Hepatic stellate cell (primary cell): ENCODE measurements at places on chromosomes 2 and 18.

DNA sequence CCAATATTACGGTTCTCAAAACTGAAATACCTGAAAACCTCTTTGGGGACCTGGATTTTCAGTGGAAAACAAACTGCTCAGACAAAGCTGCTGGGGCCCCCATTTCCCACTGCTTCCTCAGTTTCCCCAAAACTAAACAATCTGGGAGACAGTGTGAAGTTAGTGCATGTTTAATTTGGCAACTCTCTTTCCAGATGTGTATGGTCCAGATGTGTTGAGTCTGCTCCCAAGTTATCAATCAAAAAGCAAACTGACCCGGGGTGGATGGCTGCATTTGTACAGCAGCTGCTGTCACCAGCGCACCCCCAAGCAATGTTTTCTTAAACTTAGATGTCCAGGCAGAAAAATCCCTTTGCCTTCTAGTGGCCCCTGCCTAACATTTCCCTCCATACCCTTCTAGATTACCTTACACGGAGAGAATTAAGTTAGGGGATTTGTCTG, 136.9 kb downstream of the COPS8 start:
- DNase-seq = no peak

GRCh38 chr2:190663839-190664238, 15.0 kb downstream of the NAB1 start:
- DNase-seq = no peak

DNA sequence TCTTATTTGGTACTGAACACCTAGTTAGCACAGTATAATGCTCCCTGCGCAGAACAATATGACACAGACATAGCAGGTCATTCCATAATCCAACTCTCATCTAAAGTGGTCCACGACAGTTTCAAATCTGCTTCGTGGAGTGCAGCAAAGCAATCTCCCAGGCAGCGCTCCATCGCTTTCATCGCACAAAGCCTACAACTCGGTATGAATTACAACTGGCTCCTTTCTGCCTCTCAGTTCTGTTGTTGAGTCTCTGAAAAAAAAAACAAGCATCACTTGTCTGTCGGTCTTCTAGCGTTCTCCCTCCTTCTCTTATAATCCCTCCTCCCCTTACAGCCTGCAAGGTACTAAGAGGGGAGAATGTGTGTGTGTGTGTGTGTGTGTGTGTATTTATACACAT, 123.5 kb downstream of the FIGN start:
- no peak for DNase-seq

GRCh38 chr2:100902817-100903405, 83.0 kb downstream of the NPAS2 start:
- DNase-seq = peak; percentile 92

GRCh38 chr2:146108993-146109392, 1589.1 kb upstream of the ZEB2 start:
- no peak for DNase-seq
